ENCODE measurements at places on chromosomes 7 and 10.
A peak's percentile ranks its signal among the peaks of the same experiment; 100 is the strongest.

- DNase-seq, result no peak
These were observed 18.5 kb upstream of the C10orf67 start for GRCh38 chr10:23362879-23363792.

GRCh38 chr10:29873941-29874484 lies 185.4 kb downstream of the JCAD start:
- no peak for DNase-seq

DNA sequence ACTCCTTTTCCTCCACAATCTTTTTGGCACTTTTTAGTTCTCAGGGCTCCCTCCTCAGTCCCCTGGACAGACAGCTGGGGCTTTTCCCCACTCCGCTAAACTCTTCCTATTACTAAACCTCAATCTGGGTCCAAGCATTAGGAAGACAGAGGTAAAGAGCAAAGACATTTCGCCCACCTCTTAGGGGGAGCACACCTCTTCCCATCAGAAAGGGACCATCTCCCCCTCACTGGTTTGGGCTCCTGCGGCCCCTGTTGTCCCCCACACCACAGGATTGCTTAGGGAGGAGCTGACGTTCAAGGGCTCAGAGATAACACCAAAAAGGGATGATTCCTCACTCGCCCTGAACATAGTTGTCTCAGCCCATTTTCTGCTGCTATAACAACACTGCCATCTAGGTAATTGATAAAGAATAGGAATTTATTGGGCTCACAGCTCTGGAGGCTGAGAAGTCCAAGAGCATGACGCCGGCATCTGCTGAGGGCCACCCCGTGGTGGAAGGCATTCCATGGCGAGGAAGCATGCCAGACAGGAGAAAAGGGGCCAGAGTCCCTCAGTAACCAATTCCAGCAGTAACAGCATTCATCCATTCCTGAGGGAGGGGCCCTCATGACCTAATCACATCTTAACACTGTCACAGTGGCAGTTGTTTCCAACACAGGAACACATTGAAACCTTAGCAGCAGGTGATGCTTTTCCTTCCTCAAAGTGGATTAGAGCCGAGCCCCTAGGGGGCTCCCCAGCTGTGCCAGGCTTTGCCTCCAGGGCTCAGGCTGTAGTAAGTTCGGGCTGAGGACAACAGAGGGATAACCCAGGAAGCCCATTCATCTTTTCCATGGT lies 209.6 kb downstream of the EBF3 start:
- no peak for DNase-seq

- no peak for DNase-seq
These were observed 90.1 kb downstream of the FAM53B start for GRCh38 chr10:124653811-124654651.

- no peak for DNase-seq
These were observed 673 bp downstream of the NDUFB8 start for GRCh38 chr10:100528921-100529474.

DNA sequence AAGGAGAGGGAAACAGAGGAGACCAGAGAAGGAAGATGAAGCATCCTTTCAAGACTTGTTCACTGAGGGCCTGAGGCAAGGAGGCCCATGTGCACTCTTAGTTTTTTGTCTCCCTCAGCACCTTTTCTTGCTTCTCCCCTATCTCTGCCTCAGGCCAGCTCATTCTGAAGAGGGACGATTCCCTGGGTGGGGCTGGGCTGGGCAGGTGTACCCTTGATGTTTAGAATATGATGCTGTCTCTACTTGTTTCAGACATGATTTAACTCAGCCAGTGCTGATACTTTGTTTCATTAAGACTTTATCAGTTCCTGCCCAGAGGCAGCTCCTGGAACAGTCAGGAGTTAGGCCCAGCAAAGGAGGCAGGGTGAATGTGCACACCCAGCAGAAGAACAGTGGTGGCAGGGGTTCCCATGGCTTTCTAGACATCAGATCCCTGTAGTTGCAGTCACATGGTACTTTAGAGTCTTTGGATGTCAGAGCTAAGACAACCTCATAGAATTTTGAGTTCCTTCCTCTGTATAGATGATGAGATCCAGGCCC lies 3.4 kb downstream of the PRXL2A start:
- no peak for DNase-seq

DNA sequence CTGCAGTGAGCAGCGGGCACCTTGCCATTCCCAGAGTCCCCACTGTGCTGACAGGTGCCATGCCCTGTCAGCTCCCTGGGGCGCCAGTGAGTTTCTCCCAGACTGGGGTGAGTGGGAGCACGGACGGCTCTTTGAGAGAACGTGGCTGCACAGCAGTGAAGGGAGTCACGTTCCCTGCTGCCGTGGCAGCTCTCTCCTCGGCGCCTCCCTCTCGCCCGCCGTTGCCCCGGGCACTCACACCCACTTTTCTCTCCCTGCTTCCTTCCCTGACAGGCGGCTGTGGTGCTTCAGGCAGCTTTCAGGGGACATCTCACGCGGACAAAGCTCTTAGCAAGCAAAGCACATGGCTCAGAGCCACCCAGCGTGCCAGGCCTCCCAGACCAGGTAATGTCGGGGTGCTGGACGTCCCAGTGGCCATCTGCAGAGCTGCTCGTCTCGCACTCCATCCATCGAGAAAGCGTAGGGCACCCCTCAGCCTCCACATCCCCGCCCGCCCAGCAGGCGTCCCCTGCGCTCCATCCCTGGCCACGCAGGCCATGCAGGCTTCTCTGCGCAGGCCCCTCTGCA lies 27.1 kb upstream of the TTYH3 start:
- DNase-seq, result no peak

DNA sequence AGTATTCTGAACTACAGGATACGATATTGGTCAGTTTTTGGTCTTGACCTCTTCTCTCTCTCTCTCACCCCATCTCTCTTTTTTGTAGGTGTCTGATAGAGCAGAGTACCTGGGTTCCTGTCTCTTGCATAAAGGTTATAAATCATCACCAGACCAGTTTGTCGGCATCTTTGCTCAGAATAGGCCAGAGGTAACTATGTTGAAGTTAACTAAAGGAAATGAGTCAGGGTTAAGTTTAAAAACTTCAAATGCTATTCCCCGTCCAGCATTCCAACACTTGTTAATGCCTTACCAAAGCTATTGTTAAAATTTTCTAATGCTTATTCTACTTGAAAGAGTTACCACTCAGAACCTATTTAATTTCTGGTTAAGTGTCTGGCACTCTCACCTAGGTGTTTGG lies 30.7 kb downstream of the ACSL5 start:
- no peak for DNase-seq

GRCh38 chr10:122419876-122420623 lies 34.4 kb upstream of the ARMS2 start:
- DNase-seq, result no peak

GRCh38 chr7:47678641-47679380 lies 96.9 kb upstream of the TNS3 start:
- DNase-seq, result no peak

GRCh38 chr10:75630746-75631145 lies 199.3 kb downstream of the LRMDA start:
- DNase-seq, result no peak

GRCh38 chr7:41855798-41856197 lies 152.9 kb upstream of the INHBA start:
- DNase-seq, result no peak

DNA sequence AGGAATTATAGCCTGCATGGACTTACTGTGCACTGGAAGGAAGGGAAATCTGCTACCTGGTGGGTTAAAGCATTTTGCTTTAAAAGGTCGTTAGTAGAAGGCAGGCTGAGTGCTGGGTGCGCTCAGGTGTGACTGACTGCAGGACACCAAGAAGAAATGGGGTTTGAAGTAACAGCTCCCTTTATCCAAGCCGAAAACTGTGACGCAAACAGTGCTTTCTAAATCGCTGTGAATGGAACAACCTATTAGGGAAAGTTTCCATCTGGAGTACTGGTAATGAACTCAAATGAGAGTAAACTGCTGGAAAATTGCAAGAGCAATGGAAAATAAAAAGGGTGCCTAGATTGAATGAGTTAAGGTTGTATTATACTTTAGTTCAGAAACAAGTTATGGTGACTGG lies 95.3 kb downstream of the CNNM2 start:
- no peak for DNase-seq

DNA sequence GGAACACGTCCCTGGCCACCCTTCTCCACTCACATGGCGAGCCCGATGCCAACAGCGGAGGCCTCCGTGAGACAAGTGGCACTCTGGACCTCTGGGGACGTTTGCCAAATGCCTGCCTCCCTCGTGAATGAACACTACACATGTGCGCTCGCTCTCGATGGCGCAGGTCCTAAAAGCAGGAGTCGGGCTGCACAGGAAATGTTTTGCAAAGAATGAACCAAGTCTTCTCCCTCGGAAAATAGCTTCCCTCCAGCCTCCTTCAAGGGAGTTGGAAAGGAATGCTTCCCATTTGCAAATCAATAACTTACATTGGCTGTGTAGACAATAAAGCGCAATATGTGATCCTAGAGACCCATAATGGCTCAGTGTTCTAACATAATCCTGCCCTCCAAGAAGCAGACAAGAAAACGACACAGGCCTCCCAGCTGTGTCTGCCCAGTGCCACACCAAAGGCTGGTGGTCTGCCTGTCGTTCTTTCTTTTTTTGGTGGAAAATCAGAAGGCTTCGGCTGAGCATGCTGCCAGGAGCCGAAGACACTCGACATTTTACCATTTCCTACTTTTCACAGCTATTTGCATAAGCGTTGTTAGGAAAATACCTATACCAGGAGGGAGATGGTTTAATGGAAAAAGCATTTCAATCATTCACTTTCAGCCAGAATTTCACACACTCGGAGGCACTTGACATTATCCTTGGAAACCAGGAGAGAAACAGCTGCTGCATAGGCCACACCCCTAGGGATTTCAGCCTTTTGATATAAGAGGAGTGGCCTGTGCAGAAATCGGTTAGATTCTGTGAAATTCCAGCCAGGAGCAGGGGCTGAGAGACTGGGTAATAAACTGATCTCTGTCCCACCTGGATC lies 38.4 kb downstream of the ATXN7L1 start:
- DNase-seq, result peak; percentile 59

GRCh38 chr7:125663961-125664360 lies 734.3 kb upstream of the POT1 start:
- DNase-seq, result no peak

- DNase-seq, result no peak
These were observed 216.5 kb downstream of the MGMT start for GRCh38 chr10:129683519-129683918.

DNA sequence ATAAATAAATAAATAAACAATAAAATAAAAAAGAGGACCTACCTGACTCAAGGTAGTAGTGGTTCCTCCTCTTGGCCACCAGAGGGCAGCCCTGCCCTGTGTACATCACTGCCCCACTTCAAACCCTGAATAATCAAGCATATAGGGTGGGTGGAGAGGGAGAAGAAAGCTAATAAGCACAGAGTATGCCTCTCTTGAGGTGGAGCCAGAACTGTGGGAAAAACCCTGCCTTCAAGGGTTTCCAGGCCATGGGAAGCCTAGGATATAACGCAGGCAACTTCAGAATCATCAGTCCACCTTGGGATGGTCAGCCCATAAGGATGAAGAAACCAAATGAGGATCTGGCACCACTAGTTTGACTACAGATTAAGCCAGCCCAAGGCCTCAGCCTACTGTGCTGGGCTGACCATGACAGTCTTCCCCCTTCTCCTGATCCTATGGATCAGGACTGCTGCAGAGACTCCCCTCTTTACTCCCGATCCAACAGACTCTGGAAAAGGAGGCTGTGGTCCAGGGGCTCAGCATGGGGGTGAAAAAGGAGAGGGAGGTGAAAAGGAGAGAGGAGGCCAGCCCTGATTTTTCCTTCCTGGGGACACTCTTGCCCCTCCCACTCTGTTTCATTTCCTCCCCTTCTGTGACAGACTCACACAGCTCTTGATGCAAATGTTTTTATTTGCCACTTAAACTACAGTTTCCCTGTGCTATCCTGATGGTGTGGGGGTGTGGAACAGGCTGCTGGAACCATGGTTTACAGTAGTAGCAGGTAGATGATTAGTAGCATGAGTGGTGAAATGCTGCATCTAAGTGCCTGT lies 10.1 kb downstream of the AVPI1 start:
- no peak for DNase-seq

DNA sequence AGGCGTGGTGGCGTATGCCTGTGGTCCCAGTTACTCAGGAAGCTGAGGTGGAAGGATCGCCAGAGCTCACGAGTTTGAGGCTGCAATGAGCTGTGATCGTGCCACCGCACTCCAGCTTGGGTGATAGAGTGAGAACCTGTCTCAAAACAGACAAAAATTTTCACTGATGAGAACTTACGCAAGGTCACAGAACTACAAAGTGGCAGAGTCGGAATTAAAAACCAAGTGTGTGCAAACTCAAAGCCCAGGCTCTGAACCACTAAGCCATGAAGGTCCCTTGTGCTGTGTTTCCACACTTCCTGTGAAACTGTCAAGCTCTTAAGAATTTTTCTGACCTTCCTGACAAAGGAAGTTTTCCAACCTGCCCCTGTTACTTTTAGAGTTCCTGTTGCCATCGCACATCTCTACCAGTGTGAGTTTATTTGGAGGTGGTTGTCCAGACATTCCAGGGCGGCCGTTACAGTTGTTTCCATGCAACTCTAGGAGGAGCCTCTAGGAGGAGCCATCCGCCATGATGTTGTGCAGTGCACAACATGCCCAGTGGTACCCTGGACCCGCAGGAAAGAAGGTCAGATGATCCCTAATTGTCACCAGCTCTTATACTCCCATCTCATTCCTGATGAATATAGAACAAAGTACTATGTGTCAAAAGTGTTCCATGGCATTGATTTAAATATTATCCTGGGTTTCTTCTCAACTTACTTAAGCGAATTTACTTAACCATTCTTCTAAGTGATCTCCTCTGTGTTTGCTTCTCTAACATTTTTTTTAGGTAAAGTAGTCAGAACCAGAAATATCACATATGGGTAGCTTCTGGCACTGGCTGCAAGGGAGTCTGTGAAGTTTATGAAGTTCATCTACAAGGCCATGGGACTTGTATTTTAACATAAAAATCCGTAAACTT lies 49.0 kb upstream of the LYZL1 start:
- DNase-seq, result no peak

DNA sequence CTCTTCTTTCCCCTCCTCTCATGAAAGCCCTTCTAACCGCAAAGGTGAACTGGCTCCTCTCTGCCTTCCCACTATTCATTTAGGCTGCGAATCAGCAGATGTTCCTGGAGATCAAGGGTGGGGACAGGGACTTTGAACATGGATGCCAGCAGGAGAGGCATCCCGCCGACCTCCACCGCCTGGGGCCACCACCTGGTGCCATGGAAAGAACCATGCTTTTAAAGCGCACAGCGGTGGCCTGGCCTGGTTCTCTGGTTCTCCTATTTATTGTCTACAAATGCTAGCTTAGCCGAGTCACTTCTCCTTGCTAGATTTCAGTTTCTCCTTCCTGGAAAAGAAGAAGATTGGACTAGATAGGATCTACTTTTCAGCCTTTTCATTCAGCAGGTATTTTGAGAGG lies 43.2 kb upstream of the KCNMA1 start:
- DNase-seq, result no peak

GRCh38 chr7:15317215-15317614 lies 244.6 kb downstream of the AGMO start:
- peak; percentile 42 for DNase-seq

- DNase-seq, result no peak
These were observed 45.2 kb downstream of the MICALL2 start for GRCh38 chr7:1413936-1414639.

- DNase-seq, result peak; percentile 45
These were observed 22.2 kb downstream of the FZD1 start for GRCh38 chr7:91286432-91286831.

- DNase-seq, result no peak
These were observed 55.0 kb downstream of the CTTNBP2 start for GRCh38 chr7:117818232-117818631.

- DNase-seq, result no peak
These were observed 85.9 kb downstream of the FRMD4A start for GRCh38 chr10:14244801-14245211.

GRCh38 chr10:17443707-17444387 lies 10.5 kb downstream of the ST8SIA6 start:
- DNase-seq, result no peak
